ENCODE measurements at places on chromosomes 1 and 21.

GRCh38 chr1:230938924-230939368, 39.7 kb downstream of the TTC13 start:
- no peak for DNase-seq

- DNase-seq, result peak; percentile 7
These were observed 56.8 kb downstream of the GLIS1 start for GRCh38 chr1:53681977-53682685.

- no peak for DNase-seq
These were observed 180.0 kb downstream of the TTLL7 start for GRCh38 chr1:83818916-83819315.

GRCh38 chr1:168692472-168692871, 36.5 kb downstream of the DPT start:
- DNase-seq, result no peak

DNA sequence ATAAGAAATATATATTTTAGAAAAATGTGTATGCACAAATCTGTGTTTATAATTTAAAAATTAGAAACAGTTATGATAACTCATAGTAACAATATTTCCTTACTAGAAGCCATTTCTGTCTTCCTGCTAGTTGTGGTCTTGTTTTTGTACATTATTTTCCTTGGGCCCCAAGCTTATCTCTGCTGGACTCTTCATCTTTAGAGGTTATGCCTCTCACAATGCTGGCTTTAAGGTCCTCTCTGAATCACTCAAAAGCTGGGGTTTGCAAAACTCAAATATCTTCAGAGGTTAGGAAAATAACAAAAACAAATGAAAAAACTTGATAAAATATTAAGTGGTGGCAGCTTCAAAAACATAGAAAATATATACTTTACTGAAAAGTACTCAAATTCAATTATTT, 133.8 kb downstream of the PTPRC start:
- DNase-seq, result no peak

- no peak for DNase-seq
These were observed 1.1 kb downstream of the MIA3 start for GRCh38 chr1:222618880-222619596.

DNA sequence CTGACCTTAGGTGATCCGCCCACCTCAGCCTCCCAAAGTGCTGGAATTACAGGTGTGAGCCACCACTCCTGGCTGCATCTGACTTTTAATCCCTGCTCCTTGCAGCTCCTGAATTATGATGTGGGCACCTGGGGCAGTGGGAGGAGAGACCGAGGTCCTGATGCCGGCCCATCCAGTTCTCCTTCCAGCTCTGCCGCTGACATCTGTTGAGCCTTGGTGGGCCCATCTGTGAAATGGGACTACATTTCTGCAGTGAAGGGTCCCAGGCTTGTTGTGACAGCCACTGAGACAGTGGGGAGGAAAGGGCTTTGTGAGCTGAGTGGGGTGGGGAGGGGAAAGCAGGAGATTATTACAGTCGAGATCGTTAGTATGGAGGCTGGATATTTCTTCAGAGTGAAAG, 11.8 kb downstream of the PLA2G2F start:
- DNase-seq, result no peak

- DNase-seq, result no peak
These were observed 85.3 kb downstream of the VPS13D start for GRCh38 chr1:12315146-12315545.

- no peak for DNase-seq
These were observed 54.8 kb downstream of the NR5A2 start for GRCh38 chr1:200082329-200082728.

GRCh38 chr21:37658817-37659458, 257.3 kb downstream of the KCNJ6 start:
- no peak for DNase-seq

DNA sequence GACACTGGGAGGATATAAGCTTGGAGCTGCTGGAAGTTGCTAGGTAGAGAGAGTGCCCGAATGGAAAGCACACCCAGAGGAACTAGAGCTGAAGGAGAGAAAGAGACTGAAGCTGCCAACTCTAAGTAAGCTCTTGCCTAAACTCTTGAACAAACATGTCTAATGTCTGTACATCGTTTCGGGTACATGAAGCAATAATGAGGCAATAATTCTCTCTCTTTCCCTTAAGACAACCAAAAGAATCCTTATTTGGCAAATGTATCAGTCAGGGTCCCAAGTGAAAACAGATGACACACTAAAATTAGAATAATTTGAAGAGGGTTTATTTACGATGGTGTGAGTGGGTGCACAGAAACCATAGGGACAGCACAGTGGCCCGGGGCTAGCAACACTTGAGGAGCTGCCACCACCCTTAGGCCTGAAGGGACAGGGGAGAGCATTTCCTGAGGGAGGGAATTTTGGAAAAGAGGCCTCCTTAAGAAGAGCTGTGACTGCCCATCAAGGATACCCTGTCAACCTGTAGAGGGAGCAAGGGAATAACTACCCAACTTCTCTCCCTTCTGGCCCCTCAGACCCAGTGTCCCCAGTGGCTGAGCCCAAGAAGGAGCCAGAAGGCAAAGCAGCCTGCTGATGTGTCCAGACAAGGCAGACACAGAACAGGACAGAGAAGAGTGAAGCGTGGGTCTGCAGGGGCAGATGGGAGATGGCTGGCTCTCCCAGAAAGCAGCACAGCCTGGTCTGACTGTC, 36.1 kb upstream of the KHDRBS1 start:
- DNase-seq, result no peak

GRCh38 chr1:86396498-86396890, 371 bp upstream of the ODF2L start:
- no peak for DNase-seq

DNA sequence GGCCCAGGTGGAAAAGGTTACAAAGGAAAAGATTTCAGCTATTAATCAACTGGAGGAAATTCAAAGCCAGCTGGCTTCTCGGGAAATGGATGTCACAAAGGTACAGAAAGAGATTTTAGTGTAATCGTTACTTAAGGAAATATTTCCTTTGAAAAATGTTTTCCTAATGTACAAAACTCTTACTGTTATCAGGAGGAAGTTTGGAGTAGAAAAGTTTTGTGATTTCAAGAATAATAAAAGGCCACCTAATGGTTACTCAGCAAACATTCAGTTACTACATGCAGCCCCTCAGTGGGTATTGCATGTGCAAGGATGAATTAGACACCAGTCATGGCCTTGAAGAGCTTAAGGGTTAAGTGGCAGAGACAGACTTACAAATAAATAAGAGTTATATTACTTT, 85.2 kb downstream of the SDCCAG8 start:
- no peak for DNase-seq

DNA sequence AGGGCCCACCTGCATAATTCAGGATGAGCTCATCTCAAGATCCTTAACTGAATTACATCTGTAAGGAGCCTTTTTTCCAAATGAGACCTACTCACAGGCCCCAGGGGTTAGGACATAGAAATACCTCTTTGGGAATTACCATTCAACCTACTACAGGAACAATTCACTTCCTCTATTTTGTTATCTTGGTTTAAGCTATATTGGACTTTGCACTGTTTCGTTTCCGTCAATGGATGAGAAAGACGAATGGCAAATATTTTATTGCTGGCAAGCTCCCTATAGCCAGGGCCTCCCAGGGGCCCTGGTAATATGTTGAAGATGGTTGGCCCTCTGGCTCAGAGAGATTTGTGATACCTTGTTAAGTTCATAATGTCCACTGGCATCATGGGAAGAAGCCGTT, 384.2 kb upstream of the DUSP10 start:
- no peak for DNase-seq

DNA sequence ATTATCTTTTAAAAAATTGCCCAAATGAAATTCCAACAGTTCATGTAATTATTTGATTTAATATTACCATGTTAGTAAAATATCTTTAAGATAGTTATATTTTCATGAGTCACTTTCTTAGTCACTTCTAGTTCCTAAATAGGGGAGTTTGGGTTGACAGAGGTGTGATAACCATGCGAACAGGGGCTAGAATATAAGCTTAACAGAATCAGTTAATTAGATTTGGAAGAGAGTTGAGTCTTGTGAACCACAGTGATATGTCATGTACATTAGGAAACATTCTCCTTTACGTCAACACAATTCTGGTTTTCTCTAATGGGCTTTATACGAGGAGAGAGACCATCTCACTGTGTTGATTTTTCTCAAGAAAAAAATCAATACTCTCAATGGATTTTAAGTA, 64.8 kb upstream of the ZNF281 start:
- DNase-seq, result no peak

DNA sequence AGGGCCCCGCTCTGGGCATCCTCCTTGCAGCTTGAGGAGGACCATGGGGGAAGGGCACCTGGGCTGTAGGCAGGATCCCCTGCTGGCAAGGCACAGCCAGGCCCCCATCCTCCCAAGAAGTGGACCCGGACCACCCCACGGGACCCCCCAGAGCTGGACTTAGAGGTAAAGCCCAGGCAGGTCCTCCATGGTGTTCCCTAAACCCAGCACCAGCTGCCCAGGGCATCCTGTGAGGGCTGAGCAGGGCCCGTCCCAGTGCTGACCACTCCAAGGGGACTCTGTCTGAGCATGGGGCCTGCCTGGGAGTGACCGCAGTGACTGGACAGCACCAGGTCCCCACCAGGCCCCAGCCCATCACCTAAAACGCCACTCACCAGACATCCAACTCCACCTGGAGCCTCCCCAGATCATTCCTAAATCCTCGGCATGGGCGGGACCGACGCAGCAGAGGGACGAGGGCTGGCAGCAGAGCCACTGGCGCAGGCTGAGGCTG, 21.3 kb downstream of the COL6A2 start:
- DNase-seq, result no peak

- no peak for DNase-seq
These were observed 614.5 kb upstream of the ADGRL2 start for GRCh38 chr1:81186261-81186660.

DNA sequence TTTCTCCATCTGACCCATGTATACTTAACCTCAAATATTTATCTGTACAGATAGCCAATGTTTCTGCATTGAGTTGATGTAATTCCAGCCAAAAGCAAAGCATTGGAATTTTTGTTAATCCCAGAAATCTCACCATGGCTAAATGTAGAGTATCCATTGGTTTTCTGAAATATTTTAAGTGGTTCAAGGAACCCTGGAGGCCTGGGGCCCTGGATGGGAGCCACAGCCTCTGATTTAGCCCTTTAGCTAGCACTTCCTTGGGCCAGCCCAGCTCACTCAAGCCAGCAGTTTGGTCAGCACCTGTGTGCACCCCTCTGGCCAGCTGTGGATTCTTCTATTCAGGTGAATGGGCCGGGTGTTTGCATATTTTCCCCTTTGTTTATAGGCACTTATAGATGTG, 18.8 kb upstream of the EPS8L3 start:
- no peak for DNase-seq

GRCh38 chr1:5333291-5333690, 658.9 kb downstream of the NPHP4 start:
- DNase-seq, result no peak

GRCh38 chr1:229266274-229266673, 4.6 kb upstream of the RAB4A start:
- DNase-seq, result no peak

DNA sequence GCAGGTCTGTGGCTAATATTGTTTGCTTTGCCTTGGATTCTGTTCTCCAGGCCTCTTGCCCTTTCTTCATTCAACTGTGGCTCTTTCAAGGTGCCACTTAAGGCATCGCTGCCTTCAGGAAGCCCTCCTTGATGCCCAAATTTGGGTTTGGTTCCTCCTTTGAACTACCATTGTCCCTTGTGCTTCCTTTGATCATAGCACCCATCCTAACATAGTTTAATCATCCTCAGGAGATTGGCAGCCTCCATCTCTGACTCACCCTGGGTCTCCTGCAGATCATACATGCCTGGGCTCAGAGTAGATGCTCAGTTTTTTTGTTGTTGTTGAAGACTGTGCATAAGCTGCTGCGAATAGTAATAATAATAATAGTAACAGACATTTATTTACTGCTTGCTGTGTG, 54.4 kb upstream of the ACOT11 start:
- DNase-seq, result no peak

GRCh38 chr1:62841587-62842169, 57.7 kb downstream of the ATG4C start:
- no peak for DNase-seq

- peak; percentile 26 for DNase-seq
These were observed at the start of gene SAMSN1 for GRCh38 chr21:14545906-14546480. SAMSN1 (minus strand) TSS chr21:14546315; CDS start chr21:14546261, 54 bp downstream.

- DNase-seq, result no peak
These were observed 228.3 kb upstream of the ZP4 start for GRCh38 chr1:238119060-238119459.

DNA sequence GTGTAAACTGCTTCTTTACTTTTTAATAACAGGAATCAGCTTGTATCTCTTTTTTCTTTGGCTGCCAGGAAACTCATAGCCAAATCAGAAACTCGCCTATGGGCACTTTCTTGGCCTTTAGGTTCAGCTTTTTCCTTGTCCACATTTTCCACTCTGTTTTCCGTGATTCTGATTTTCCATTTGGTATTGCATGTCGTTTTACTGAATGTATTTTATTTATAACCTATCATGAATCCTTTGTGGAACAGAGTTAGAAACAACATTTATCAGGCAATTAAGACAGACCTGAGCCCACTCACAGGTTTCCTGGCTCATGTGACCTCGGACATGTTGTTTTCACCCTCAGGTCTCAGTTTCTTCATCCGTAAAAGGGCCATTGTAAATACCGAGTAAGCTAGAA, 5.3 kb upstream of the ECE1 start:
- no peak for DNase-seq

- DNase-seq, result no peak
These were observed 9.6 kb upstream of the RPS6KC1 start for GRCh38 chr1:213041443-213041842.

- no peak for DNase-seq
These were observed 2.8 kb upstream of the ZNF678 start for GRCh38 chr1:227560393-227561173.

DNA sequence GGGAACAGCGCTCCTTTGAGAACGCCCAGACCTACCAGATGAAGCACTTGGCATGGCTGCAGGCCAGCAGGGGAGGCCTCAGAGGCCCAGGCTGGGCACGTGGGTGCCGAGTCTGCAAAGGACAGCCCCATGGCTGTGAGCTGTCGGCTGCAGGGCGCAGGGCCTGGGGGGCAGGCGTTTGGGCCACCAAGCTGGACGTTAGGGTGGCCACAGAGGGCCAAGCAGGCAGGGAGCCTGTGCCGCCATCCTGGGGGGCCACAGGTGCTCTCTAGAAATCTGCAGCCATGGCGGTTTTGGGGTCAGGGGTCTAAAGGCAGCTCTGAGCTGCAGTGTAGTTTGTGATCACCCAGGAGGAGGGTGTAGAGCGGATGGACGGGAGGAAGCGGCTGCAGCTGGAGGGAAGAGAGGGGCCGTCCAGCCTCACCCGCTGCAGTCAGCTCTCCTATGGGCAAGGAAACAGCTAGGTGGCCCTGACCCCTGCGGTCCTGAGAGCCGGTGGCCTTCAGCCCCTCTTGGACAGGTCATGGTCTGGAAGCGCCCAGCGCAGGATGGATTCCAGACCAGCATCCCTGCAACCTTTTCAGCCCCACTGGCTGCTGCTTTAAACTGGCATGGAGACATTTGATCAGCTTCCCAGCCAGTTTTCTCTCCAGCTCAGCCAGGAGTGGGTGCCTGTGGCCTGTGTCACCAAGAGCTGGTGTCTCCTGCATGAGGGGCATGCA, 11.0 kb downstream of the IBA57 start:
- no peak for DNase-seq

DNA sequence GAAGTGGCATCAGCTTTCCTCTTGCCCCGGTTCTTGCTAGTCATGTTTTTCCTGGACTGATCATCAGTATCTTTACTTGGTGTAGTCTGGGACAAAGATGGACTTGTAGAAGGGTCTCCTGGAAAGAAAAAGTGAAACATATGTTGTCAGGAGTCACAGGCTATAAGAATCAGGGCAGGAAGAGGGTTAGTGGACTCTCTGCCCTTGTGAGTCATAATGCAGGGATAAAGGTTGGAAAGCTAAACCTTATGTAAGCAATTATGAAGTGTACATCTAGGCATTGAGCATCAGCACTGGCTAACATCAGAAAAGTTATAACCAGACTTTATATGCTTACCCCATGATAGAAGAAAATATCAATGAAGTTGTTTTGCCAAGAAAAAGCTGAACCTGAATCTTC, 51.2 kb downstream of the XKR8 start:
- no peak for DNase-seq

Data from activated CD8-positive, alpha-beta memory T cell treated with anti-CD3 and anti-CD28 coated beads for 1 hour (primary cell).